HT-29 (cell line): ENCODE measurements at places on chromosomes 7 and 10.
A peak's percentile ranks its signal among the peaks of the same experiment; 100 is the strongest.

GRCh38 chr7:157691586-157692459, 355.0 kb downstream of the DNAJB6 start:
- no peak for DNase-seq

- DNase-seq = no peak
Measured at GRCh38 chr10:102869258-102870198, at the start of gene AS3MT. TSS of gene AS3MT (plus strand) at chr10:102869470. CDS start at chr10:102869593, 123 bp downstream.

- DNase-seq = no peak
Measured at GRCh38 chr7:36396150-36396549, 6.5 kb downstream of the ANLN start.

GRCh38 chr7:74560086-74560719, 97.3 kb upstream of the GTF2I start:
- DNase-seq = no peak

GRCh38 chr10:31927884-31928548, 615 bp downstream of the ARHGAP12 start:
- DNase-seq = peak; percentile 48
